Aorta (tissue), 5 donors: ENCODE measurements at places on chromosomes 3 and 15.

GRCh38 chr3:64651303-64651702, 36.5 kb downstream of the ADAMTS9 start:
- no peaks in the 10 kb centered on the region for H3K4me1 ChIP-seq
- H3K27me3 ChIP-seq: no peaks in the 10 kb centered on the region
- peaks cover 4% of the 10 kb centered on the region for H3K36me3 ChIP-seq
- H3K4me3 ChIP-seq: no peak overlapping the region
- DNase-seq: no peak

GRCh38 chr3:113536627-113537101, 4.3 kb downstream of the SIDT1 start:
- no peaks in the 10 kb centered on the region for H3K36me3 ChIP-seq
- DNase-seq: no peak
- no peak overlapping the region for H3K4me3 ChIP-seq
- no peaks in the 10 kb centered on the region for H3K4me1 ChIP-seq
- H3K27ac ChIP-seq: no peak overlapping the region

GRCh38 chr3:160540551-160540950, 24.8 kb downstream of the KPNA4 start:
- no peak overlapping the region for H3K4me3 ChIP-seq
- no peaks in the 10 kb centered on the region for H3K27me3 ChIP-seq
- no peak for DNase-seq

DNA sequence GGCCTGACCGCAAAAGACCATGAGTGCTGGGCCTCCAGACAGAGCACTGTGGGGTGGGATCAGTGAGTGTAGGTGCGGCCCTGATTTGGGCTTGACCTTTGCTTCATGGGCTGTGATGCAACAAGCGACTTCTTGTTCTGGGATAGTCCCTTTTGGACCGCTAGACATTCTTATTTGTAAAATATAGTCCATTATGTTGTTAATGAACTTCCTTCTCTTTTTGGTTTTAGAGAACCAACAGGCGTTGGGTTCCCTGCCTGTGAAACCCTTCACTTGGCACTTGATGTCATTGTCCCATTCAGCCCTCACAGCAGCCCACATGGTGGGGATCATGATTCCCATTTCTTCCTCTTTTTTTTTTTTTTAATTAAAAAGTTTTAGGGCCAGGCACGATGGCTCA, 15.8 kb upstream of the TRH start:
- no peaks in the 10 kb centered on the region for H3K27me3 ChIP-seq
- H3K4me1 ChIP-seq: no peaks in the 10 kb centered on the region
- no peak overlapping the region for H3K4me3 ChIP-seq
- H3K27ac ChIP-seq: no peak overlapping the region

- H3K4me1 ChIP-seq: peaks cover 7% of the 10 kb centered on the region
- DNase-seq: no peak
- no peak overlapping the region for H3K27ac ChIP-seq
- no peak overlapping the region for H3K4me3 ChIP-seq
- H3K27me3 ChIP-seq: no peaks in the 10 kb centered on the region
Observed at GRCh38 chr3:107657971-107658370, 135.2 kb downstream of the BBX start.
